ENCODE measurements at places on chromosomes 5 and 9.
A peak's percentile ranks its signal among the peaks of the same experiment; 100 is the strongest.

DNA sequence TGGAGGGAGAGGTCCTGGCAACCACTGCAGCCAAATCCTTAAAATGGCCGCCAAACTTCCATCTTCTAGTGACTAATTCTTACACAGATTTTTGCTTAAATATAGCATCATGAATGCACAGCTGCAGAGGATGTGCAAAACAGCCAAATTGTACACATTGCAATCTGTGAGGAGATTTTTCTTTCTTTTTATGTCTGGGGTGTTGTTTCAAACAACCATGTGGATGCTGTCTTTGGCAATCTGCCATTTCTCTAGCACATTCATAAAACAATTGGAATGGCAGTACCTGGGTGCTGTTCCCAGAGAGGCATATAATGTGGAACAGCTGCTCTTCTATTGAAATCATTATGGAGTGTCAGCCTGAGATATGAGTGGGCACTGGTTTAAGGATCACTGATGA is 1082.9 kb upstream of the SEMA6A start:
- DNase-seq: no peak

- DNase-seq: no peak
Measured at GRCh38 chr5:177445052-177445916, 1.3 kb upstream of the PRR7 start.

DNA sequence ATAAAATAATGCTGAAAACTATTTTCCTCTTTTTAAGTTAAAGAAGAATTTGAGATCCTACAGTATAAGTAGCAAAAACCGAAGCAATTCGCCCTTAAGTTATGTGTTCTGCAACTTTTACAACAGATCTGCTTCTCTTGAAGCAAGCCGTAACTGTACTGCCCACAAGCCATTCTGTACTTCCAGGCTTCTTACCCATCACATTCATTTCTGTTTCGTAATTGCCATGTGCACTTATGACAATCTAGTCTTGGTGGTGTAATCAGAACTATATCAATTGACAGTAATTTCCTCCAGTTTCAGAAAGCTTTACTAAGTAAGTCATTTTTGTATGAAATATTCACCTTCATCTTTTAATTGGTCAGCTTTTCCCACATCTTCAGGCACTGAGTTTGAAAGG is 13.8 kb downstream of the SGTB start:
- no peak for DNase-seq

DNA sequence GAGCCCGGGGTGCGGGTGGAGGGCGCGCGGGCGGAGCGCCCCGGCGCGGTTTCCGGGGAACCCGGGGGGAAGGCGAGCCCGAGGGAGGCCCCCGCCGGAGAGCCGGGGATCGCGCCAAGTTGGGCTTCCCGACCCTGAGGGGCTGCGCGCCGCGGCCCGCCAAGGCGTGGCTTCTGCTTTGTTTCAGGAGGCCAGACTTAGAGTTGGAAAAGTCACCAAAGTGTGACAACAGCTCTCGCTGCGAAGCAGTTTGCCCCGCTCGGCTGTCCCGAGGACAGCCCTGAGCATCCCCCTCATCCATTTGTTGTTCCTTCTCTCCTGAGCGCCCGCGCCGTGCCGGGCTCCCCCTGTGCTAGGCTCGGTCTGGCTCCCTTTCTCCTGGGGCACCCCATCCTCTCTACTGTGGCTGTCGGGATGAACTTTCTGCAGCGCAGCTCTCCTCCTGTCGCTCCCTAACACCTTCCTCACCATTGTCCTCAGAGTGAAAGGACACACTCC is 410 bp downstream of the GLIPR2 start:
- no peak for DNase-seq

GRCh38 chr9:121372239-121373010 is 2.4 kb upstream of the STOM start:
- DNase-seq: no peak

GRCh38 chr5:75375414-75375813 is 38.4 kb downstream of the HMGCR start:
- no peak for DNase-seq

- DNase-seq: no peak
Measured at GRCh38 chr9:38662763-38663593, 42.6 kb upstream of the ANKRD18A start.

- peak; percentile 72 for DNase-seq
Measured at GRCh38 chr9:136439481-136440408, at the start of gene INPP5E. INPP5E (minus strand) TSS chr9:136439845; CDS start chr9:136439419, 426 bp downstream.

GRCh38 chr9:16499892-16500291 is 370.6 kb downstream of the BNC2 start:
- DNase-seq: no peak

- no peak for DNase-seq
Measured at GRCh38 chr5:96474073-96474472, 41.0 kb upstream of the PCSK1 start.

GRCh38 chr9:112848316-112849151 is 42.1 kb downstream of the SLC46A2 start:
- DNase-seq: no peak

DNA sequence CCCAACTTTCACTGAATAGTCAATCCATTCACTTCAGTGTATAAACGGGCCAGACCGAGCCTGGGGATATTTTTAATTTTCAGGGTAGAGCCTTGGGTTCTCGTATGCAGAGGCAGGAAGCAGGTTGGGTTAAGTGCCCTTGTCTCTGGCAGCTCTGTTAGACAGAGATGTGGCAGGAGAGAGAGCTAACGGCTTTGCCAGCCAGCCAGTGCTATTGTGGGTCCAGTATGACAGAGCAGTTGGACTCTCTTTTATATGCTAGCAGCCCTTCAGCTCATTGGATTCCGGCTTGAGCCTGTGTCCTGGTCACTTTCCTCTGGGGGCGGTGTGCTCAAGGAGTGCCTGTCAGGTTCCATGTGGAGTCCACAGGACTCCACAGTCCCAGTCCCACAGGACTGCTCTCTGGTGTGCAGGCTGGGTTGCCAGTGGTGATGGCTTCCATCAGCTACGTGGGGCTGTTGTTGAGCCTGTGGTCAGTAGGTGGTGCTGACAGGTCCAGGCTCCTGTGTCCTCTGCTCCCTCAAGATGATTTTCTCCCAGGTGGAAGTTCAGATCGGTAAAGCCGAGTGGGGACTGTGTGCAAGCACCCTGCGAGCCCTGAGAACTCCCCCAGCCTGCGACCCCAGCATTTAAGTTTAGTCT is 14.3 kb downstream of the CLTA start:
- no peak for DNase-seq

GRCh38 chr9:37295796-37296195 is 126.7 kb upstream of the GRHPR start:
- DNase-seq: no peak

DNA sequence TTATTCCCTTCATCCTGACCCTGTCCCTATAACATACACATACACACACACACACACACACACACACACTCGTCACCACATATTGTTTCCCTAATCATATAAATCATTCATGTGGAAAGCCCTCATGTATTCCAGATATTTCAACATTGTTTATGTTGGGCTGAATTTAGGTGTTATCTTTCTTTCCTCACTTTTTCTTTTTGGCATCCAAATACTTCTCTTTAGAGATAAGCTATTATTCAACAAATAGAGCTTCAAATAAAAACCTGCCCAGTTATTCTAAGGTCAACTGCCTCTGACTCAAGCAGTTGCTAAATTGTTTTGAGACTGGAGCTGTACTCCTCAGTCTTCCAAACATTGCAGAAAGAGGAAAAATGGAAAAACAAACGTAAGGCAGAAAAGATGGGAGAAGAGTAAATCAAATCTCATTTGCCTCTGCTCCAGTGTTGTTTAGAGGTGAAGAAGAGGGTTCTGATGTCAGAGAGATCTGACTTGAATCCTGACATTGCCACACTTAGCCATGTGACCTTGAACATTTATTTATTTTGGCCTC is 215.7 kb downstream of the GAS1 start:
- DNase-seq: no peak

DNA sequence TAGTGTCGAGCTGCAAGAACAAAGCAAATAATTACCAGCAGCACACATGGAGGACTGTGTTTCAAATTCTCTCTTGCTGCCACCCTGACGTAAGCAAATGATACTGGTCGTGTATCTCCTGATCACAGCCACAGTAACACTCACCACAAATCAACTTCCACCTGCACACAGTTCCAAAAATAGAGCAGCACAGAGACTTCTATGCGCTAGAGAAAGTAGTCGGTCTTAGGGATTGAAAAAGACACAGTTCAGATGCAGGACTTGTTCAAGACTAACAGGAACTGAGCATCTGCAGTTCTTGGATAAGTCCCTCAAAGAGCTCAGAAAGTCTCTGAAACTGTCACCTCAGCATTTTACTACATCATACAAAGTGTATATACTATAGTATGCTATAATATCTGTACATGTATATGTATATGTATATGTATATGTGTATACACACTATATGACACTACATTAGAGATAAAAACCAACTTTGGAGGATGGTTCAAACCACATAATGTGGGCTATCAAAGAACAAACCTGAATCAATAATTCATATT is 279.0 kb downstream of the GLIS3 start:
- no peak for DNase-seq

DNA sequence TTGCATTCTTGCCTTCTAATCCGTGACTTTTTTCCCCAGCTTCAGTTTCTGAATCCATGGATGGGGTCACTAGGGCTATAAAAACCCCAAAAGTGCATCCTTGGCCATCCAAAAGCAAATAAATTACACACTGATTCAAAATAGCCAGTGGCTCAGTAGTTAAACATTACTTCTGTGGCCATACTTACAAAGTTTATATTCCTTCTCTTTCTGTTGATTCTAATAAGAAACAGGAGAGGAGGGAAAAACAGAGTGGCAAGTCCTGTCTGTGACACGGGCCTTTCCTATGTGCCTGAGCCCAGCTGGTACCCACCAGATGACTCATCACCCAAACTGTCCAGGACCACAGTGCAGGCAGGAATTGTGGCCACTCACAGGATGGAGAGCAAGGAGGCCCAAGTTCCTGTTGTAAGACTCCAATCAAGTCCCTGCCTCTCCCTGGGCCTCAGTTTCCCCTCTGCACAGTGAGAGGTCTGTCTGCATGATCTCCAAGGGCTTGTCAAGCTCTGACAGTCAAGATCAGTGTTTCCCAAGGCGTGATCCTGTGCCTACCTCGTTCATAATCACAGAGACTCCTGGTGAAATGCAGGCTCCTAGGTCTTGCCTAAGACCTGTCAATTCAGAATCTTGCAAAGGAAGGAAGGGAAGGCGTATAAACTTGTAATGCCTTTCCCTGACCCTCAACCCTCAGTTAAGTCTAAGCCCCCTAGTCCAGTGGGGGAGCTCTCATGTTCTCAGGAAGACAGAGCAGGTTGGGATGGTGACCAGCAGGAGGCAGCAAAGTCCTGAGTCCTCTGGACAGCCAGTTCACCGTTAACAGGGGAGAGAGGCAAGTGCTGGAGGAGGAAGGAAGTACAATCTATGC is 29.5 kb downstream of the TNIP1 start:
- peak; percentile 60 for DNase-seq

- peak; percentile 44 for DNase-seq
Measured at GRCh38 chr5:149834246-149834855, 104.2 kb downstream of the PPARGC1B start.

DNA sequence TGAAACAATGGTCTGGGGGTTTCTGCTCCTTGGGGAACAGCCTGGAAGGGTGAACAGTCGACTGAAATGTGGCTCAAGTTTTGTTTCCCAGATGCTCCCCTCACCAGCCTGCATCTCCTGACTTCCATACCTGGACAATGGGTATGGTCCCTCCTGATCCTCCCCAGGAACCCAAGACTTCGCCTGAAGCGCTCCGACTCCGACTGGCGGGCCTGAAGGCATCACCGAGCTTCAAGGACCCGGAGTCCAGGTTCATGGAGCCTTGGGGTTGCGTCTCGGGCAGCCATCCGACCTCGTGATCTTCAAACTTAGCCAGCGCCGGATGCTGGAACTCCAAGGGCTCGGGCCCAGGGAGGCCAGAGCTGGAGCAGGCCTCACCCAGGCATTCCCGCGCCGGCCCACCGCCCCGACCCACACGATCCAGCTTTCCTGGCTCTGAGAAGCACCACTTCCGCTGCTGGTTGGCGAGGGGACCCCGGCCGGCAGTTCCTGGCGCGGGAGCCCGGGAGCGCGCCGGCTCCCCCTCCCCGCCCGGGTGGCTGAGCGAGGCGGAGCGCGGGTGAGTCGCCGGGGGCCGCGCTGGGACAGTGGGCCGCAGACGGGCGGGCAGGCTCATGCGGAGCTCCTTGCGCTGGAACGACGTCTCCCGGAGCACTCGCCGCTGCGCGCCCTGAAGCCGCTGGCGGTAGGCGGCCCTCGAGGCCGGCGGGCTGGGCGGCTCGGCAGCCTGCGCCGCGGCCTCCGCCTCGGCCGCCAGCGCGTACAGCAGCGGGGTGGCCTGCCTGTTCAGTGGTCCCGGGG is 5.2 kb downstream of the SHROOM1 start:
- DNase-seq: no peak

GRCh38 chr9:89915187-89915586 is 310.4 kb downstream of the GADD45G start:
- no peak for DNase-seq

DNA sequence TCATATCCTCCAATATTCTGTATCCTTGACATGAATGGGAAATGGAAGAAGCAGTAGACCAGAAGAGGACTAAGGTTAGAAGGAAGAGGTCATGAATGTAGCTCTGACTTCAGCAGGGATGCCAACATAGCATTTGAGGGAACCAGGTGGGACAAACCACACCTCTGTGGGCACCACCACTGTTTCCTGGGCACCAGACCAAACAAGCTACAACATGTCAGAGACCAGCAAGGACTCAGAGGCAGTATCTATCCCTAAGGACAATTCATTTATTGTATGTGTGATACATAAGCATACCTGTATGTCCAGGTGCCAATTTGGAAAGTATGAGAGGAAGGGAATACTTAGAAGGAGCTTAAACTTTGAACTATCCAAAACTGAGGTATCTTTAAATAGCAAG is 192.8 kb downstream of the MAN2A1 start:
- no peak for DNase-seq

DNA sequence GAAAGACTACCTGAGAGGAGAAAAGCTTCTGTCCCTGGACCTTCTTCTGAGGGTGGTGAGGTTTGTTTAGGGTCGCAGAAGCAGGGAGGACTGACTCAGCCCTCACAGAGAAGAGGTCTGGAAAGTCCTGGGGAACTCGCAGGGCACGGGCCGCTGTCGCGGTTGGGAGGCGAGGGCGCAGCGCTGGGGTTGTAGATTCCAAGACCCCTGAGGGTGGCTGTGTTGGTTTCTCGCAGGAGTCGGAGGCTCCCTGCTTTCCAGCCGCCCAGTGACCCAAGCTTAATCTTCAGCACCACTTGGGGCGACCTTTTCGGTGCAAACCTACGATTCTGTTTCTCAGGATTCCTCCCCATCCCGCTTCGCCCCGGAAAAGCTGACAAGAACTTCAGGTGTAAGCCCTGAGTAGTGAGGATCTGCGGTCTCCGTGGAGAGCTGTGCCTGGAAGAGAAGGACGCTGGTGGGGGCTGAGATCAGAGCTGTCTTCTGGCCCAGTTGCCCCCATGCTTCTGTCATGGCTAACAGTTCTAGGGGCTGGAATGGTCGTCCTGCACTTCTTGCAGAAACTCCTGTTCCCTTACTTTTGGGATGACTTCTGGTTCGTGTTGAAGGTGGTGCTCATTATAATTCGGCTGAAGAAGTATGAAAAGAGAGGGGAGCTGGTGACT is 482 bp downstream of the SLC27A6 start:
- DNase-seq: no peak

GRCh38 chr5:136192015-136192525 is 892 bp downstream of the SMIM32 start:
- no peak for DNase-seq
